Fibroblast of lung (primary cell): ENCODE measurements at places on chromosomes 6 and 20. TPM values are rescaled to one million over a fixed set of nuclear protein-coding genes. Genes with fewer than 3 reads are reported as not detected.

DNA sequence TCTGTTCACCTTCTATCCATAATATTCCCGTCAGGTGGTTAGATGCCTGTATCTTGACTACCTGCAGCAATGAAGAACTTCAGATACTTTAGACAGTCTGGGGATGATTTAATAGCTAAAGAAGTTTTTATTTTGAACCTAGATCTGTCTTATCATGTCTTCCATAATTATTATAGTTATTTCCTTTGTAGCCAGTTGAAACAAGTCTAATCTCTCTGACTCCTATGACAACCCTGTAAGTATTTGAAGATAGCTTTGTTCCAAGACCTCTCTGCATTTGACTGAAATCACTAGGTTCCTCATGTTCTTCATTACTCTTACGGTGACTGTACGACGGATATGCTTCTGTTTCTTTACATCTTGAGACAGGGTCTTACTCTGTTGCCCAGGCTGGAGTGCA is 316.6 kb upstream of the BMP2 start:
- no peak for DNase-seq

DNA sequence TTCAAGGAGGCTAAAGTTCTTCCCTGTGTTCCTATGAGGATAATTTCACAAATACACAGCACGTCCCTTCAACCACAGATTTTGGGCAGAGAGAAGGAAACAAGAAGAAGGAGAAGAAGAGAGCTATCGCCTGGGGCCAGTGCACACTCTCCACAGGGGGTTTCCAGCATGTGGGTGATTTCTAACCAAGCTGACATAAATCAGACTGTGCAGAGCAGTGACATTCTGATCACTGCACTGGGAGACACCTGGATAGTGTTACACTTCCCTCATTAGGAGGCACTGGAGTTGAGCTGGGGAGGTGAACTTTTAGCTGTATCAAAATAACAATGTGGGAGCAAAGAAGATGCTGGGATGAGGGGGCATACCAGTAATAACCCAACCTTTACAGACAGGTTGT is 71.8 kb upstream of the CENPW start:
- DNase-seq, result peak; percentile 4

POPDC3 gene
- polyA plus RNA-seq, result 18.1 and 18.6 TPM in 2 replicates

GRCh38 chr20:13355941-13356486 is 134.9 kb downstream of the ISM1 start:
- DNase-seq, result no peak

DNA sequence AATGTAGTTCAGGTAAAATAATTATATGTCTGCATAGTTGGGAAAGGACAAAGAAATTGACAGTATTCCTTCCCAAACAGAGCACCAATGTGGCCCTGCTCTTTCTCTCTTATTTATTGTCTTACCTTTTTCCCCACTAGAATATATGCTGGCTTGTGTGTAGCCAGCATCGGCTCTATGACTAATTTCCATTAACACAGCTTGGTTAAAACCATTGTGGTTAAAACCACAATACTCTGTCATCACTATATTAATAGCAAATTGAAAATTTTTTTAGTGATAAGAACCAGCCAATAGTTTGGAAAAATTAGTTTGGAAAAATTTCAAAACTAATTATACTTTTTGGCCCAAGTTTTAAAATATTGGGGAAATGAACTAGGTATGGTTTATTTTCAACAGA is 535.1 kb downstream of the UTRN start:
- peak; percentile 62 for DNase-seq

VIP gene
- polyA plus RNA-seq, result not detected in 2 replicates

DNA sequence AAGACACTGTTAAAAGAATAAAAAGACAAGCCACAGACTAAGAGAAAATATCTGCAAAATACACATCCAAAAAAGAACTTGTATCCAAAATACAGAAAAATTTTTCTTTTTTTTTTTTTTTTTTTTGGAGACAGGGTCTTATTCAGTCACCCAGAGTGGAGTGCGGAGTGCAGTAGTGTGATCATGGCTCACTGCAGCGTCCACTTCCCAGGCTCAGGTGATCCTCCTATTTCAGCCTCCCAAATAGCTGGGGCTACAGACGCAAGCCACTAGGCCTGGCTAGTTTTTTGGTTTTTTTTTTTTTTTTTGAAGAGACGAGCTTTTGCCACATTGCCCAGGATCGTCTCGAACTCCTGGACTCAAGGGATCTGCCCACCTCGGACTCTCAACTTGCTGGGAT is 3.1 kb downstream of the ZUP1 start:
- no peak for DNase-seq

FYN gene
- polyA plus RNA-seq, result 40.4 and 64.7 TPM in 2 replicates

VSX1 gene
- not detected in 2 replicates for polyA plus RNA-seq

MCUR1 gene
- polyA plus RNA-seq, result 11.3 and 12.4 TPM in 2 replicates

GRCh38 chr20:39206899-39207564 is 244.9 kb downstream of the DHX35 start:
- no peak for DNase-seq

F13A1 gene
- polyA plus RNA-seq, result 0.01 TPM in 1 of 2 replicates, not detected in the other

SASH1 gene
- 23.7 and 44.6 TPM in 2 replicates for polyA plus RNA-seq

SCRT2 gene
- not detected in 2 replicates for polyA plus RNA-seq

DNA sequence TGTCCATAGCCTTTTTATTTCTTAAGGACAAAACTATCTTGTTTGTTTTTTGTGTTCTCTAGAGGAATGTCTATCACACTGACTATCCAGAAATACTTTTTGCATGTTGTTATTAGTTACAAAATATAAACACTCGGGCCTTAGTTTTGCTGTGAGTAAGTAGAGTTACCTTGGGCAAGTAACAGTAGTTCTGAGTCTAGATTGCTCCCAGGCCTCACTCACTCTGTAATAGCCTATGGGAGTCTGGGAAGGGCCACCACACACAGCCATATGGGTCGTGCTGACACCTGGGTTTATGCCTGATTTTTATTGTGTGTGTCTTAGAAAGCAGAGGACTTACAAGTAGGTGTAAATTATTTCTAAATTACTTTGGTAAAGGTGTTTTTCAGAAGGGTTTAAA is 185.8 kb downstream of the TMEM242 start:
- DNase-seq, result no peak

DNA sequence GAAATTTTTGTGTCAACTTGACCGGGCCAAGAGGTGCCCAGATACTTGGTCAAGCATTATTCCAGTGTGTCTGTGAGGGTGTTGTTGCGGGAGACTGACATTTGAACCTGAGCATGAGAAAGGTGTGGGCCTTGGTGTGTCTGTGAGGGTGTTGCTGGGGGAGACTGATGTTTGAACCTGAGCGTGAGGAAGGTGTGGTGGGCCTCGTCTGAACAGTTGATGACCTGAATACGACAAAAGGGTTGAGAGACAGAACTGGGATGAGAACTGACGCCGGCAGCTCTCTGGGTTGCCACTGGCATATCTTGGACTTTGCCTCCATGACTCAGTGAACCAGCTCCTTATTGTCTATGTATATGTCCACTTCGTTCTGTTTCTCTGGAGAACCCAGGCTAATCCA is 240.5 kb downstream of the ERMARD start:
- no peak for DNase-seq

EPPIN gene
- not detected in 2 replicates for polyA plus RNA-seq

- DNase-seq, result no peak
These were observed 144.4 kb upstream of the PDE10A start for GRCh38 chr6:165807249-165807960.

MYBL2 gene
- 2.7 and 7.8 TPM in 2 replicates for polyA plus RNA-seq

DNA sequence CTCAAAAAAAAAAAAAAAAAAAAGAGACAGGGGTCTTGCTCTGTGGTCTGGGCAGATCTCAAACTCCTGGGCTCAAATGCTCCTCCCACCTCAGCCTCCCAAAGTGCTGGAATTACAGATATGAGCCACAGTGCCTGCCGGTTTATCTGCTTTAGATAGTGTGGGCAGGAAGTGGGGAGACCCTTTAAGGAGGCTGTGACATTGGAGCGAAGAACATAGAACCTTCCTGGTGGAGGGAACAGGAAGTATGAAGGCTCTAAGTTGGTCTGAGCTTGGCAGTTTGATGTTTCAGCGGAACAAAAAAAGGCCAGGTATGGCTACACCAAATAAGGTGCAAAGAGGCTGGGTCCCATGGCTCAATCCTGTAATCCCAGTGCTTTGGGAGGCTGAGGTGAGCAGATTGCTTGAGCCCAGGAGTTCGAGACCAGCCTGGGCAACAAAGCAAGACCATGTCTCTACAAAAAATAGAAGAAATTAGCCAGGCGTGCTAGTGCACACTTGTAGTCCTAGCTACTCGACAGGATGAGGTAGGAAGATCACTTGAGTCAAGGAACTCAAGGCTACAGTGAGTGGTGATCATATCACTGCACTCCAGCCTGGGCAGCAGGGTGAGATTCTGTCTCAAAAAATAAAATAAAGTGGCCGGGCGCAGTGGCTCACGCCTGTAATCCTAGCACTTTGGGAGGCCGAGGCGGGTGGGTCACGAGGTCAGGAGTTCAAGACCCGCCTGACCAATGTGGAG is 8.7 kb upstream of the ZMYND8 start:
- DNase-seq, result no peak

DNA sequence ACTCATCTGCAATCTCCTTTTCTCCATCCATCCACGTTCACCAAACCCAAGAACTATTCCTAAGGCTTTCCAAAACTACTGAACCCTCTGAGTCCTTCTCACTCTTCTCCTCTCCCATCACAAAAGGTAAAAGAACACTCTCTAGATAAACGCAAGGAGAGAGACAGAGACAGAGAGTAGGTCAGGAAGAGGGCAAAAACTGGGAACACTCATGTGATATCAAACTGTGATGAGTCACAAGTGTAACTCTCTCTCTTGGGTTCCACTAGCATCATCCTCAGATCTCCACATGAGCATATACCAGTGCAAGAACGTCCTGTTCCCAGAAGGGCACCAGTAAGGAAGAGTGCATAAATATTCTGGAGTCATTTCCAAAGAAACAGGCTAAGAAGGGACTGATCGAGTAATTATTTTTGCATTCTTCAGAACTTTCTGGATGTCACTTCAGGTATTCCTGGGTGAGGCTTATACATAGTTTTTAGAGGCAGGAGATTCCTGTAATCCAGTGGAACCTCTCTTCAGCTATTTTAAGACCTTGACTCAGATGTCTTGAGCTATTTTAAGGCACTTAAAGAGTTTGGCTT is 47.3 kb upstream of the STXBP5 start:
- peak; percentile 55 for DNase-seq

DNA sequence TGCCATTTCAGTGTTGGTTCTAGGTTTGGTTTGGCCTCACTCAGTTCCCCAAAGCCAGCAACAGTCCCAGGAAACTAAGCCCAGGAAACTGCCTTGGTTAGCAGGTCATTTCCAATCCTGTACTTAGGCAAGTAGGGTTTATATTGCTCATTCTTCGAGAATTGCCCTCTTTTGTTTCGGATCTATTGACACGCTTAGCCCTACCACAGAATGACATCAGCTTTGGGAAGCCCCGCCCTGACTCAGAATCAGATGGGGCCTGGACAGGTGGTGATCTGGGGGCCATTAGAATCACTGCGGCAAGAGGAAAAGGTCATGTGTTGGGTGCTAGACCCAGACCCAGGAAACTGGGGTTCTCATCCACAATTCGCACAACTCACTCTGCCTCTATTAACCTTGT is 578.2 kb downstream of the QKI start:
- DNase-seq, result peak; percentile 38

DNA sequence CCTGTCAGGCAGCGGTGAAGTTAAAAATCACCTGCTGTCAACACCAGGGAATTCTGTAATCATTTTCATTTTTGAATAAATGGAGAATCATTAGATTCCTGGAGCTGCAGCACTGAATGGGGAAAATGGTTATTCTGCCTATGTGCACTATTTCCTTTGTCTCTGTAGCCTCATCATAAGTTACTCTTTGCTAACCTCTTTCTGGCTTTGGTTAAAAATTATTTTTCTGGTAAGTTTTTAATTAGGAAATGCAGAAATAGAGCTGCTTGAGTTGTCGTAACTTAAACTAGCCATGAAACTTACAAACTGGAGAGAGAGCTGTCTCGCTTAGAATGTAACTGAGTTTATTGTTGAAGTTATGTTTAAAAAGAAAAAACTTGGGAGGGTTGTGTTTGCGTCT is 28.8 kb downstream of the ZFAND3 start:
- no peak for DNase-seq

TNFRSF6B gene
- 3.8 and 5.7 TPM in 2 replicates for polyA plus RNA-seq

GRCh38 chr6:32969685-32970412 is 1.5 kb downstream of the BRD2 start:
- peak; percentile 96 for DNase-seq

ZNF341 gene
- 1.1 and 1.6 TPM in 2 replicates for polyA plus RNA-seq

DNA sequence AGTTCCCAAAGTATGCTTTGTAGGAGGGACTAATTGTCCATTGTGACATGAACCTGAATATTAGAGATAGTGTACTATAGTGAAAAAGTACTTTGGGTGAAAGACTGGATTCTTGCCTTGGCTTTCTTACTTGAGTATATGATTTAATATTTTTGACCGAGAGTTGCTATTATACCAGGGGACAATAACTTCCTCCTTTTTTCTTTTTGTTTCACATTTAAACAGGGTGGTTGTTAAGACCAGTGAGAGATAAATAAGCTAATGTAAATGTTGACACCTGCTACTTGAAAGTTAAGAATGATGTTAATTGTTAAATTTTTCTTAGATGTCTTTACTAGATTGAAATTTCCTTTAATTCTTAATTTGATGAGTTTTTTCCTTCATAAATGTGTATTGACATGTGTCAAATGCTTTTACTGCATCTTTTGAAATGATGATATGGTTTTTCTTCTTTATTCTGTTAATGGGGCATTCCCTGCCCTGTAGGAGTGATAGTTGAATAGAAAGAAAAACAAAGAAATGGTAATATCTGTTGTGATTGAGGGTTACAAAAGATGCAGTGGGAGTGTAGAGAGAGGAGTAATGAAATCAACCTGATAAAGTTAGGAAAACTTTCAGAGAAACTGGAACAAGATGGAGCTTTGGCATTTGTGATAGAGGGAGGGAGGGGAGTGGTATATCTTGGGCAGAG is 48.4 kb downstream of the ZFAND3 start:
- DNase-seq, result no peak

DNA sequence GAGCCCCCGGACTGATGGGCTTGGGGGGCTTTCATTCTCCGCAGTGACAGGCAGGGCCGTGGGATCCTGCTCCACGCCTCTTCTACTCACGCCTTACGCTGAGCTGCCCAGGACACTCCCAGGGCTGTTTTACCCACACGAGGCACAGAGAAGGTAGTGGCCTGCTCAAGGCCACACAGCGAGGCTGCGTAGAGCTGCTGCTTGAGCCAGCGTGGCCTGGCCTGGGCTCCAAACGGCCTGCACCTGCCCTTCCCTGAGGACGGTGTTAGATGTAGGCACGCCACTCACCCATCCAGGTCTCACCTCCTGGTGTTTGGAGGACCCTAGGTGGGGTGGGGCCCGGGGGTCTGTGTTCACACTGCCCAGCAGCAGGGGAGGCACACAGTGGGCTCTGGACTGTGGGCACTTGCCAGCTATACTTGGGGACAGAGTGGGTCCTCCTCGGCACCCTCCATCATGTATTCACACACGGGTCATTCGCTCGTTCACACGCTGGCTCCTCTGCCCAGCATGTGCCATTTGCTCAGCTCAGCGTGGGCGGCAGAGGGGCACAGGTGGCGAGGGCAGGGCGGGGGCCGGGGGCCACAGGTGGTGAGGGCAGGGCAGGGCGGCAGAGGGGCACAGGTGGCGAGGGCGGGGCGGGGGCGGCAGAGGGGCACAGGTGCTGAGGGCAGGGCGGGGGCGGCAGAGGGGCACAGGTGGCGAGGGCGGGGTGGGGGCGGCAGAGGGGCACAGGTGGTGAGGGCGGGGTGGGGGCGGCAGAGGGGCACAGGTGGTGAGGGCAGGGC is 18.4 kb upstream of the RBBP8NL start:
- no peak for DNase-seq
